ENCODE measurements at places on chromosomes 2 and 18. TPM values are rescaled to one million over a fixed set of nuclear protein-coding genes. Genes with fewer than 3 reads are reported as not detected.

GRCh38 chr2:102111823-102112222 is 30.7 kb upstream of the IL1R1 start:
- no peaks in the 10 kb centered on the region for H3K27me3 ChIP-seq
- H3K4me3 ChIP-seq = no peak overlapping the region
- H3K27ac ChIP-seq = no peak overlapping the region
- no peaks in the 10 kb centered on the region for H3K4me1 ChIP-seq
- no peak for DNase-seq
- H3K36me3 ChIP-seq = no peaks in the 10 kb centered on the region

- no peak for DNase-seq
- no peaks in the 10 kb centered on the region for H3K27me3 ChIP-seq
- H3K4me3 ChIP-seq = peak overlapping the region; percentile 51
- H3K36me3 ChIP-seq = no peaks in the 10 kb centered on the region
- H3K4me1 ChIP-seq = peaks cover 10% of the 10 kb centered on the region
These were observed 73.5 kb downstream of the ZCCHC2 start for GRCh38 chr18:62596145-62597005.

Gene B3GNT7
- total RNA-seq = 52.4 TPM

- no peaks in the 10 kb centered on the region for H3K4me1 ChIP-seq
- H3K4me3 ChIP-seq = no peak overlapping the region
- DNase-seq = no peak
These were observed 129.0 kb upstream of the COPS8 start for GRCh38 chr2:236956641-236957040.

Gene VIL1
- total RNA-seq = not detected

Gene GPR39
- not detected for total RNA-seq

Gene POMC
- total RNA-seq = 4.3 TPM

Gene KATNAL2
- total RNA-seq = 1.5 TPM

GRCh38 chr2:236584521-236585384 is 15.1 kb downstream of the ACKR3 start:
- H3K4me3 ChIP-seq = no peak overlapping the region
- H3K36me3 ChIP-seq = peaks cover 30% of the 10 kb centered on the region
- peak overlapping the region; percentile 5 for H3K27ac ChIP-seq
- DNase-seq = no peak
- no peaks in the 10 kb centered on the region for H3K27me3 ChIP-seq

DNA sequence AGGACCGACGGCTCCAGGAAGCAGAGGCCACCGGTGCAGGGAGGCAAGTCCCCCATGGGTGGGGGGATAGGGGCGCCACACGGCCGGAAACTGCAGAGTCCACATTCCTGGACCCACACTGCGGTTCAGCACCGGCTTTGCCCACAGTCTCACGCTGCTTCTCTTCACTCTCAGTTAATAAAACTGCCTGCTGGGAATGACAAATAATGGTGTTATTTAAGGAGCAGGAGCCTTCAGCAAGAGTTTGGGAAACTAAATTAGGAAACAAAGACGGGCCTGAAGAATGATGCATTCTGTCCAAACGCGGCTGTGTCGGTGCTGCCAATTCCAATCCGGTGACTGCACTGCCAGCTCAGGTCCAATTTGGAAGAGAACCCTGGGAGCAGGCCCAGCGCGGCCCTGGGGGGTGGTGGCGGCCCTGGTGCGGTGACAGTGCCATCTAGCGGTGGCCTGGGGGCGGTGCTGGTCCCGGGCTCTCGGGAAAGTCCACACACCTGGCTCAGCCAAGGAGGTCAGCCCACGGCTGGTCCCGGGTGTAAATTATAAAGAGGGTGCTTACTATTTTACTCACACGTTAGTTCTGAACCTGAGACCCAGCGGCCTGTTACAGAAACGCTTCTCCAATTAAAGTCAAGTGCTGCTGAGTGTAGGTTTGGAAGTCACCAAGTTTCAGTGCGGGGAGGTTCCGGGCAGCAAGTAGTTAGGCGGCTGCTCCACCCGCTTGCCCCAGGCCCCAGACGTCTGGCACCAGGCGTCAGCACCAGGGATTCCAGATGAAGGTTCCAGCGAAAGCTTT is 73.1 kb upstream of the PXDN start:
- H3K36me3 ChIP-seq = no peaks in the 10 kb centered on the region
- no peak overlapping the region for H3K4me3 ChIP-seq
- H3K27ac ChIP-seq = peak overlapping the region; percentile 95
- H3K27me3 ChIP-seq = no peaks in the 10 kb centered on the region
- peaks cover 14% of the 10 kb centered on the region for H3K4me1 ChIP-seq
- DNase-seq = peak; percentile 86

Gene GPR35
- not detected for total RNA-seq

Gene SULT1C2
- total RNA-seq = 0.44 TPM

- peak overlapping the region; percentile 41 for H3K27ac ChIP-seq
- H3K27me3 ChIP-seq = no peaks in the 10 kb centered on the region
- H3K36me3 ChIP-seq = no peaks in the 10 kb centered on the region
- DNase-seq = peak; percentile 17
- no peak overlapping the region for H3K4me3 ChIP-seq
- H3K4me1 ChIP-seq = no peaks in the 10 kb centered on the region
These were observed 592.1 kb downstream of the TDRD15 start for GRCh38 chr2:21715887-21716286.

Gene UGT1A8
- not detected for total RNA-seq

- H3K36me3 ChIP-seq = no peaks in the 10 kb centered on the region
- H3K27me3 ChIP-seq = no peaks in the 10 kb centered on the region
- no peak overlapping the region for H3K27ac ChIP-seq
- no peak for DNase-seq
- no peak overlapping the region for H3K4me3 ChIP-seq
- H3K4me1 ChIP-seq = no peaks in the 10 kb centered on the region
These were observed 122.6 kb upstream of the EPAS1 start for GRCh38 chr2:46174345-46175170.

Measured in heart left ventricle (tissue), 16 donors.